Stimulated activated CD4-positive, alpha-beta T cell treated with anti-CD3 and anti-CD28 coated beads, Interleukin-2, amount 100 ng/mL, for 48 hours (primary cell): ENCODE measurements at places on chromosomes 13 and 19.

- peak; percentile 47 for DNase-seq
Measured at GRCh38 chr19:19459707-19460251, 54.3 kb downstream of the GATAD2A start.

GRCh38 chr19:10044390-10044789 is 31.1 kb downstream of the RDH8 start:
- DNase-seq = no peak

GRCh38 chr13:49812812-49813211 is 20.3 kb upstream of the KPNA3 start:
- DNase-seq = no peak

DNA sequence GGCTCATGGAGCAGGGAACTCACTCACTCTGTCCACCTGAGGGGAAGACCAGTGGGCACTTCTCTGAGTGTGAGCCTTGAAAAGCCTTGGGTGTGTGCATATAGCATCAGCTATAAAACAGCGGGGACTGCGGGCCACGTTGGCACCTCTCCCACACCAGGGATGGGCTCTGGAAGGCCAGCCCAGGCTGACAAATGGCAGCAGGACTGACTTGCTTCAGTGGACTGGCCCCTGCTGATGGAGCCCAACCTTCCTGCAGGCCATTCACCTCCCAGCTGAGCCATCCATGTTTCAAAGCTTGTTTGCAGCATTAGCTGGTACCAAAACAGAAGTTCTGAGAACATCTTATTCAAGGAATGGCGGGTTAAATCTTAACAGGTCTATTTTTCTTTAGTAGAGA is 21.0 kb downstream of the TSHZ3 start:
- DNase-seq = no peak

DNA sequence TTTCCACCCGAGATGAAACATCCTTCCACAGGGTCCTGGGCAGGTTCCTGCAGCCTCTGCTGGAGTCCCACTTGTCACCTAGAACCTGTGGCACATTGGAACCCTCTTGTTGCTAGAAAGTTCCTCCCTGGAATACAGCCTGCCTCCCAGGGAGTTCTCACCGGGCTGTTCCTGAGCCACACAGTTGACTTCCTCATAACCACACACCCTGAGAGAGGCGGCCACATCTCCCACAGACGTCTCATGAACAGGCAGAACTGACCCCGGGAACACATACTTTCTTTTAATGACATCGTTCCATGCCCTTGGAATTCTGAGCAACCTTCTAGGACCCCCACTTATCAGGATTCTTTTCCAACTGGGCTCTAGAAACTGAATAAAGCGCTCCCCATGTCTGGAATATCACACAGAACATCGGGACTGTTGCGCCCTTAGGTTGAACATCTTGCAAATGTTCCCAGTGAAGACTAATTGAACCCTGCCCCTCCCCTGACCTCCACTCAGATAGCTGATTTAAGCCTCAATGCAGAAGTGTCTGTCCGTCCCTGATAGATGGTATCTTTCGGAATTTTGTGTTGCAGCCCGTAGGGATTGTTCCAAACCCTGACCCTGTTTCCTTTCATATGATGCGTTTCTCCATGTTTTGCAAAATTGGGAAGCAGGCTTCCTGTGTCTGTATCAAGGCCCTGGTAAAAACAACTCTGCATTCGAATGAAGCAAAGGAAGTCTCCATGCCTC is 91.1 kb downstream of the RAB20 start:
- DNase-seq = no peak

- no peak for DNase-seq
Measured at GRCh38 chr19:4194353-4194752, 11.9 kb downstream of the ANKRD24 start.

DNA sequence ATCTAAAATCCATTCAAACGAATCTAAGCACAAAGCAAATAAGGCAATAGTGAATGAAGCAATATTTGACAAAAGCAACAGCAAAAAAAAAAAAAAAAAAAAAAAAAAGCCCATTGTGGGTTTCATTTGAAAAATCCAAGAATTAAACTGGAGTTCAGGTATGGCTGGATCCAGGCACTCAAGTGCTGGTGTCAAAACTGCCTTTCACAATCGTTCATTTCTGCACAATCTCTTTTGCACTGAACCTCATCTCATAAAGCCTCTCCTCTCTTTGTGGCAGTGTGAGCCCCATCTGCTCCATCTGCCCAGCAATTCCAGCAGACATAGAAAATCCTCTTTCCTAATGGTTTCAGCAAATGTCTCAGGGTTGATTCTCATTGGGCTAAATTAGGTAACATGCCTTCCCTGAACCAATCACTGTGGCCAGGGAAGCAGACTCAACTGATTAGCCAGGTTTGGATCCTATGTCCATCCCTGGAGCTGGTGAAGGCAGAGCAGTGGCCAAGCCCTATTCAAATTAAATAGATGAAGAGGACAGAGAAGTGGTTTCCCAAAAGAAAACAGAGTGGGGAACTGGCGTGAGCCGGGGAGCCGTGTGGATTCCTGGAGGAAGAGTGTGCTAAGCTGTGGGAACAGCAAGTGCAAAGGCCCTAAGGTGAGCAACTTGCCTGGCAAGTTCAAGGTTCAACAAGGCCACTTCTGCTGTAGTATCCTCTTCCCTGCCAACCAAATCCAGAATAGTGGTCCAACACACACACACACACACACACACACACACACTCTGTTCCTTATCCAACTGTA is 1.2 kb upstream of the HIF3A start:
- no peak for DNase-seq

GRCh38 chr13:30835442-30835841 is 70.6 kb upstream of the MEDAG start:
- no peak for DNase-seq

- DNase-seq = no peak
Measured at GRCh38 chr13:85797311-85797710, 1.9 kb downstream of the SLITRK6 start.

DNA sequence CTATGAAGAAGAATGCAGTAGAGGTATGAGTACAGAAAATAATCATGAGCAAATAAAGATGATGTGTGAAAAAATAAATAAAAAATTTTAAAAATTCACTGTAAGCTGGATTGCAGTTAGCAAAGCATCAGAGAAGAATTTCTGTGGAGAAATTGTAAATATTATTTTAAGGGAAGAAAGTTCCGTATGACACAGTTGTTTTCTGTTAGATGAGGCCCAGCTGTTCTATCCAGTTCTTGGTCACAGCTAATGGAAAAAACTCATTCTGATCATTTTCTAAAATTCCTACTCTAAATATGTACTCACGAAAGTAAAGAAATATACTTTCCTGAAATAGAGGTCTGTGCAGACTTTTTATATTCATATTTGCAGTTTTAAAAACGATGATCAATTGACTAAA is 578.8 kb downstream of the DCT start:
- no peak for DNase-seq
